Activated CD4-positive, alpha-beta T cell treated with anti-CD3 and anti-CD28 coated beads, Interleukin-2, amount 50 U/mL, for 4 hours (primary cell): ENCODE measurements at places on chromosomes 2 and 18.

GRCh38 chr18:24128700-24129099 is 10.2 kb upstream of the CABYR start:
- no peak for DNase-seq

GRCh38 chr18:22822841-22823508 is 110.2 kb upstream of the RBBP8 start:
- no peak for DNase-seq

GRCh38 chr2:40458271-40458794 is 6.4 kb upstream of the SLC8A1 start:
- no peak for DNase-seq

- no peak for DNase-seq
Measured at GRCh38 chr18:6294148-6294784, 120.4 kb downstream of the L3MBTL4 start.

GRCh38 chr2:120289221-120289906 is 36.7 kb downstream of the RALB start:
- no peak for DNase-seq

DNA sequence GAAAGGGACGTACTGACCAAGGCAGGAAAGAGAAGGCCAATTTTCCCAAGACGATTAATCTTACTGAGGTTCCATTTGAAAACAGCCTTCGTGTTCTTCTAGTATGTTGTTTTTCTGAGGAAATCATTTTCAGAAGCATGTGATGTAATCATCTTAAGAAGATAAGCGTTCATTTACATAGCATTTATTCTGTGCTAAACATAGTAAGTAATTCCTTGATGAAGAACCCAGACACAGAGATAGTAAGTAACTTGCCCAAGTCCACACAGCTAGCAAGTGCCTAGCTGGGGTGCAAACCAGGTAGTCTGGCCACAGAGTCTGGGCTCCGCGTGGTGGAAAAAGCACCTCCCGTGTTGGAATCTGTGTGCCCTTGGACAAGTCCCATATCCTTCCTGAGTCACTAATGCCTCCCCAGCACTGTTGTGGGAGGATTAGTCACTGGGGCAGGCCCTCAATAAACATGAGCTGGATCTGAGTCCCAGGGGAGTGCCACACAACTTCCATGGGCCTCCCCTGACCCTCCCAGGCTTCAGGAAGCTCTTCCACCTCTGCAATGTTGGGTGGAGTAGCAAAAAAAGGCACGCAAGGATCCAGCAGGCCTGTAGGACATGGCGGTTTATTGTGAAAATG is 26.9 kb upstream of the ASAP2 start:
- DNase-seq: no peak

- no peak for DNase-seq
Measured at GRCh38 chr2:168781191-168781817, 21.1 kb upstream of the NOSTRIN start.

GRCh38 chr2:222903234-222904220 is 42.7 kb downstream of the ACSL3 start:
- DNase-seq: peak; percentile 16

DNA sequence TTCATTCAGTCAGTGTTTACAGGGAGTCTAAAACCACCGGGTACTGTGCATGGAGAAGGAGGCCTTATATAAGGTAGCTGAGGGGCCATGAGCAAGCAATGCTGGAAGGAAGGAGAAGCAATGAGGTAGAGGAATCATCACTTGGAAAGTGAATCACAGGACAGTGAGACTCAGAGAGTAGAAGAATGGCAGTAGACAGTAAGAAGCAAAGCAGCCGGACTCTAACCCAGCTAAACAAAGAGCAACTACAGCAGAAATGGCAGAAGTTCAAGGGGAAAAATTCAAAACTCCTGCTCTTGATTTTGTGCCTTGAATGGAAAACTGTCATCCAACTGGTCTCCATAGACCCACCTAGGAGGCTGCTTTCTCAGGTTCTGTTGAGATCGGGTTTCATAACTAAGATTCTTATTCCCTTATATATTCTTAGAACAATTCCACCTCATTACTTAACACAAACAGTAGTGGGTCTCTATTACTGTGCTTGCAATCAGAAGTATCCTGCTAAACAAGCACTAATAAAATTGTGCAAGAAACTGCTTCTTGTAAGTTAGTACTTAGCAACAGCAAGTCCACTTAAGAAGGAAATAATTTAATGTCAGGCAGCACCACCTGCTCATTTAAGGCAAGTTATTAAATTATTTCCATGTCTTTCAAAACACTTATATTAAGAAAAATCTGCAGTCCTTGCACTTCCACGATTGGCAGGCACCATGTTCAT is 68.0 kb downstream of the RBMS1 start:
- DNase-seq: no peak

- DNase-seq: no peak
Measured at GRCh38 chr2:164205347-164205746, 415.9 kb downstream of the GRB14 start.

GRCh38 chr2:169360984-169361705 is 1.2 kb downstream of the LRP2 start:
- DNase-seq: no peak

GRCh38 chr2:38615237-38615636 is 12.5 kb upstream of the HNRNPLL start:
- DNase-seq: no peak

- no peak for DNase-seq
Measured at GRCh38 chr18:26458526-26459232, 89.7 kb downstream of the KCTD1 start.

DNA sequence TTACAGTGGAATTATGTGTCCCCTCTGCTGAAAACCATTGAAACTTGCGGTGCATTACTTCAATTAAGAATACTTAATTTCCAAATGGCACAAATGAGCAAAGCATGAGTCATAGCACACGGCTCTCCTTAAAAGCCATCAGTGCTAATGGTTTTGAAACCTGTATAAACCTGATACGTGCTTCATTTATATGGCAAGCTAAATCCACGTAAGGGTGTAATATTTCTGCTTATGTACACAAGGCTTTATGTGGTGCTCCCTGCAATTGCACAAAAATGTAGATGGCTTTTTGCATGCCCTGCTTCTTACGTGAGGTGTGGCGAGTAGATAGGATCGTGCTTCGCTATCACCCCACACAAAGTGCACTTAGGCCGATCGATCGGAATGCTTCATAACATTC is 840.9 kb downstream of the GALR1 start:
- DNase-seq: no peak

GRCh38 chr2:159349674-159350299 is 63.3 kb upstream of the WDSUB1 start:
- DNase-seq: no peak

- DNase-seq: no peak
Measured at GRCh38 chr2:234828382-234829073, 123.3 kb upstream of the SH3BP4 start.

DNA sequence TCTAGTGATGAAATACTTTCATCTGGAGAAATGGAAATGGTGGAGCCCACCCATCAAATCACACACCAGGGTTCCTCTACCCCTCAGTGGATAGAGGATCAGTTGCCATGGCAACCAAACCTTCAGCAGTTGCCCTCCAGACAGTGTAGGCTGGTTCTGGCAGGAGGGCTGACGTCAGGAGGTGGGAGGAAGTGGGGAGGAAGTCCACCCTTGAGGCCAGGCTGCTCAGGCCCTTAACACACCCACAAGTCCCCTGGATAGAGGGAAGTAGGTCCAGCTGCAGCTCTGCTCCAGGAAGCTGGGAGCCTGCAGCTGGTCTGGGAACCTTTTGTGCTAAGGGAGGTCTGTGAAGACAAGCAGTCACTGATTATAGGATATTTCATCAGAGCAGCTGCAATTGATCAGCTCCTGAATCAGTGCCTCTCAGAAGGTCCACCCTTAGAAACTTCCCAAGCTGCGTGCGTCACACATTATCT is 186.6 kb downstream of the MTX2 start:
- DNase-seq: no peak

GRCh38 chr18:21093133-21093532 is 18.5 kb downstream of the ROCK1 start:
- no peak for DNase-seq

GRCh38 chr2:214807653-214808052 is 1.8 kb downstream of the BARD1 start:
- DNase-seq: no peak
